ENCODE measurements at places on chromosomes 16 and 17.

DNA sequence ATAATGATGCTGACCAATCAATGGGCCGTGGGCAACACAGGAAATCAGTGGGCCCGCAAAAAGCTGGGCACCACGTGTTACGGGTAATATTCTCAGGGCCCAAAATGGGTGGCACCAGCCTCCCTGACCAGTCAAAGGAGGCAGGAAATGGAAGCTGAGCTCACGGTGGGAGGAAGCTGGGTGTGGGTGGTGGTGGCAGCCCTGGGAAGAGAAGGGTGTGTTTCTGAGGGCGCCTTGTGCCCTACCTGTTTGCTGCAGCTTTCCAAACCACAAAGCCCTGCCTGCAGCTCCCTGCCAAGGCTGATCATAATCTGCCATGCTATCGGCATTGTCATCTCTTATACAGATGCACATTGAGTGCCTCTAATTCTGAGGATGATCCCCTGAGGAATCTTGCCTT, 457.9 kb downstream of the SLC39A11 start:
- DNase-seq, result no peak

- DNase-seq, result no peak
Measured at GRCh38 chr17:17900615-17901520, 64.1 kb upstream of the SREBF1 start.

DNA sequence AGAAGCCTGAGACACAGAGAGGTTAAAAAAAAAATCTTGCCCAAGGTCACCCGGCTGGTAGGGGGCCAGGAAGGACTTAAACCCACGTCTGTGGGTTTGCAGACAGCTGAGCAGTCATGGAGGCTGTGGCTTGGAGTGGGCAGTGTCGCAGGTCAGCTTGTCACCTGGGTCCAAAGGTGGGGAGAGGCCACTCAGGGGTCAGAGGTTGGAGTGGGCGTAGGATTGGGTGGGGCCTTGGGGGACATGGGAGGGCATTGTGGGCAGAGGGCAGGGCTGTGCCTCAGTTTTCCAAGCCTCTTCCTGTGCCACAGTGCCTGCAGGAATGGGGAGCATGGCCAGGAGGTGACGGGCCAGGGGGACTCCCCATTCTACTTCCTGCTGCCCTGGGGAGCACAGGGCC, 2.0 kb upstream of the NDRG4 start:
- no peak for DNase-seq

DNA sequence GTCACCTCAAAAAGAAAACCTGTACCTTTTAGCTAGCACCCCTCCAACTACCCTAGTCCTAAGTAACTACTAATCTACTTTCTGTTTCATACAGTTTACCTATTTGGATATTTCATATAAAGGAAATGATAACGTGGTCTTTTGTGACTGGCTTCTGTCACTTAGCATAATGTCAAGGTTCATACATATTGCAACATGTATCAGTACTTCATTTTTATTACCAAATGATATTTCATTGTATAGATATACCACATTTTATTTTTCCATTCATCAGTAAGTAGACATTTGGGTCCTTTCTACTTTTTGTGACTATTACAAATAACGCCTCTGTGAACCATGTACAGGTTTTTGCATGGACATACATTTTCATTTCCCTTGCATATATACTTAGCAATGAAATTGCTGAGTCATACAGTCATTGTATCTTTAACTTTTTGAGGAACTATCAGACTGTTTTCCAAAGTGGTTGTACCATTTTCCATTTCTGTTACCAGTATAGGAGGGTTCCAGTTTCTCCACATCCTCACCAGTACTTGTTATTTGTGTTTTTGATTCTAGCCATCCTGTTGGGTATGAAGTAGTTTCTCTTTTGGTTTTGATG, 23.7 kb downstream of the MOSMO start:
- DNase-seq, result no peak

- DNase-seq, result no peak
Measured at GRCh38 chr17:8122924-8123694, 797 bp downstream of the HES7 start.

- no peak for DNase-seq
Measured at GRCh38 chr16:79101491-79101890, 499.0 kb downstream of the MAF start.

DNA sequence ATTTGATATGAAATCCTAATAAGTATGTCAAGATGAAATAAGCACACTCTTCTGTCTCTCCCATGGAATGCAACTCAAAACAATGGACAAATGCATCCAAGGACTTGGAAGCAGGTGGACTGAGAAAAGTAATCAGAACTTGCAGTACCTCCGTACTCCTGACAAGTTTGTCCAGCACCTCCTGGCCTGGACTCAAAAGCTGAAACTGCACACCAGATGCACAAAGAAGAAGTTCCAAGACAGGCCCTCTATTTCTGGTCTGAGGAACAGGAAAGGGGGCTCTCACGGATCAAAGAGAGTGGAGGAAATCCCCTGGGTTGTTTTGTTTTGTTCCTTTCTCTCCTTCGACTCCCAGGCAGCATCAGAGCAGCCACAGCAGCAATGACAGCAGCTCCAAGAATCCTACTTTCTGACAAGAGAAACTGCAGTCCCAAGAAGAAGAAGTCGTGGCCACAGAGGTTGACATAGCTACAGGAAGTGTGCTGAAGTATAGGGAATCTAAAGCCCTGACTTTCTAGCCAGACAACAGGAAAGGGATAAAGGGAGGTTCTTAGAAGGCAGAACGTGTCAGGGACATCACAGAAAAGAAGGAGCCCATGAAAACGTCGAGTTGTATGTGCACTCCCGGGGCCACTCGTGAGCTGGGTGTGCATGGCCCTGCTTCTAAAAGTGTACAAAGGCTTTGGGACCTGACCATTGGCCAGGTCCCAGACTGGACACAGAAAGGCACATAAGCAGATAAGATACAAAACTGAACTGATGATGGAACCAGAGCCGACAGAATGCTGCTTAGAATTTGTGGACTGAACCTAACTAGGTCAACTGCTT, 29.3 kb downstream of the AKAP10 start:
- DNase-seq, result no peak

DNA sequence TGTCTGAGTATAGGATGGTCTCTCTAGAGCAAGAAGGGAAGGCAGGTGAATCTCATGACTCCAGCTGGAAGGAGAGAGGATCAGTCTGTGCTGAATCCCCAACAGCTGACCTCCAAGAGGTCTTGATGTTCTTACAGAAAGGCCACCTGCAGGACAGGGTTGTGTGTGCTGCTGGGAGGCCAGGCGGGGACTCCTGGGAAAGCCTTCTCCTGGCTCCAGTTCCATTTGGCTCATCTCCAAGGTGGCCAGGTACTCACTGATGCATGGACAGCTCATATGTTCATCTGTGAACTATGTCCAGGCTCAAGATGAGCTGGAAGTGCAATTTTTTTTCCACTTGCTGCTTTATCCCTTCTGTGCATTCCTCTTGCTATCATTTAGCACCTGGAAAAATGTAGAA, 730.2 kb upstream of the RBFOX1 start:
- DNase-seq, result no peak

GRCh38 chr16:70646260-70647241, at the start of gene IL34:
Gene IL34, plus strand, starts transcription at chr16:70646559. Its CDS starts 389 bp downstream, at chr16:70646948.
- no peak for DNase-seq

GRCh38 chr17:59493867-59494266, 71.5 kb upstream of the DHX40 start:
- no peak for DNase-seq

DNA sequence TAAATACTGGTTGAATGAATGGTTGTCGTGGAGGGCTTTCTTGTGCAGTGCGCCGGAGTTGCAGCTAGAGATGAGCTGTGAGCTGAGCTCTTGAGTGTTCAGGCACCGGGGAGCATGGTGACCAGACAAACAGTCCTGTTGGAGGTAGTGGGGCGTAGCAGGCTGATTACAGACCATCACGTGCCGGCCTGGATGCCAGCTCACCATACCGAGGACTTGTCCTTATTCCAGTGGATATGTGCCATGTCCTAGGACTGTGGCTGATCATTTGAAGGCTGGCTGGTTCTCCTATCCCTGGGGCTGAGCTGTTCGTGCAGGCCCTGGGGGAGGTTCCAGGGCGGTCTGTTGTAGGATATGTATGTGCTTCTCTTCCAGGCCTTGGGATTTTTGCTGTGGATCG, 60.0 kb downstream of the ABCC1 start:
- no peak for DNase-seq

GRCh38 chr16:11405331-11406176, 60.3 kb downstream of the RMI2 start:
- DNase-seq, result peak; percentile 24

- DNase-seq, result no peak
Measured at GRCh38 chr16:69706256-69706974, 19.9 kb downstream of the NQO1 start.

GRCh38 chr17:40349895-40350688, 14.4 kb downstream of the GJD3 start:
- no peak for DNase-seq

- DNase-seq, result no peak
Measured at GRCh38 chr16:20865420-20866131, 34.6 kb downstream of the DCUN1D3 start.

DNA sequence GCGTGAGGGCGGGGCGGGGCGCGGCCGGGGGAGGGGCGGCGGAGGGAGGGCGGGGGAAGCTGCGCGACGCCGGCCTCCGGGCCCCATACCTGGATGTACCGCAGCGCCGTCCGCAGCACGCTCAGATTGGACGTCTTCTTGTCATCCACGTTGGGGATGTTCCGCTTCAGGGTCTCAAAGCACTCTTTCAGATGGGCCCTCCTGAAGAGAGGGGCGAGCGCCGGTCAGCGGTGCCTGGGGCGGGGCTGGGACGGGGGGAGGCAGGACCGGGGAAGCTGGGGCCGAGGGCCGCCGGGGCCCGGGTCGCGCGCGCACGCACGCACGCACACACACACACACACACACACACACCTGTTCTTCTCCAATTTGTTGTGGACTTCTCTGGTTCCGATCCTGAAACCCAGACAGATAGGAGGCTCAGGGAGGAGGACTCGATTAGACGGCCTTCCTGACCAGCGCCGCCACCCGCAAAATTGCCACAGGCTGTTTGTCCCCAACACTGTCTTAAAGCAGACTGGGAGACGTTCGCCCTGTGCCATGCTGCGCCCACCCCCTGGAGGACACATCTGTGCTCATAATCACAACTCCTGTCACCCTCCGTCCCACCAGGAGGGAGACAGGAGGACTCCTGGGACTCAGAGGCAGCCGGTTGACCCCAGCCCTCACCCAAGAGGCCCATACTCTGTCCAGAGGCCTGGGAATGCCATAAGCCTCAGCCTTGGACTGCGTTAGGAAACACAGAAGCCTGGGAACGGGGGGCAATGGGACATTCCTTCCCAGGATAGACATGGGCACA, 6.7 kb downstream of the MNT start:
- no peak for DNase-seq

GRCh38 chr17:6532441-6532885, 23.9 kb downstream of the PITPNM3 start:
- DNase-seq, result no peak

DNA sequence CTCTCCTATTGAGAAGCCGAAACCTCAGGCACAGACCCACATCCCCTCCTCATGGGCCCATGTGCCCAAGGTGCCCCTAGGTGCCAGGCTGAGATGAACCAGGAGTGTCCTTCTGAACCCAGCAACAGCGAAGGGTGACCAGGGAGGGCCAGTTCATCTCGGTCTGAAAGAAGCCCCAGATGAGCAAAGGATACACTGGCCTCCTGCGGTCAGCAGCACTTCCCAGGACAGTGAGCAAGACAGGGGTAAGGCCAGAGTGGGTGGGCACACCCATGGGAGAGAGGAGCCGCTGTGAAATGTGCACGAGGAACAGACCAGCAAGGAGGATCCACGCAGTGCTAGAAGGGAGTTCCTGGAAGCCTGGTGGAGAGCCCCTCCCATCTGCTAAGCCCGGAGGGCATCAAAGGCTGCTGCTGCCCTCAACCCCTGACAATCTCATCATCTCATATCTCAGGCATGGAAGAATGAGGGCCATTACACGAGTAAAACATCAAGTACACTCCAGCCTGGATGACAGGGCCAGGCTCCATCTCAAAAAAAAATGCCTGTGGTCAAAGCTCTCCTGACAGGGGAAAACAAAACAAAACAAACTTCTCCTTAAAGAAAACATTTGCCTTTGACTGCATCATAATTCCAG, 3.3 kb upstream of the HBZ start:
- no peak for DNase-seq

DNA sequence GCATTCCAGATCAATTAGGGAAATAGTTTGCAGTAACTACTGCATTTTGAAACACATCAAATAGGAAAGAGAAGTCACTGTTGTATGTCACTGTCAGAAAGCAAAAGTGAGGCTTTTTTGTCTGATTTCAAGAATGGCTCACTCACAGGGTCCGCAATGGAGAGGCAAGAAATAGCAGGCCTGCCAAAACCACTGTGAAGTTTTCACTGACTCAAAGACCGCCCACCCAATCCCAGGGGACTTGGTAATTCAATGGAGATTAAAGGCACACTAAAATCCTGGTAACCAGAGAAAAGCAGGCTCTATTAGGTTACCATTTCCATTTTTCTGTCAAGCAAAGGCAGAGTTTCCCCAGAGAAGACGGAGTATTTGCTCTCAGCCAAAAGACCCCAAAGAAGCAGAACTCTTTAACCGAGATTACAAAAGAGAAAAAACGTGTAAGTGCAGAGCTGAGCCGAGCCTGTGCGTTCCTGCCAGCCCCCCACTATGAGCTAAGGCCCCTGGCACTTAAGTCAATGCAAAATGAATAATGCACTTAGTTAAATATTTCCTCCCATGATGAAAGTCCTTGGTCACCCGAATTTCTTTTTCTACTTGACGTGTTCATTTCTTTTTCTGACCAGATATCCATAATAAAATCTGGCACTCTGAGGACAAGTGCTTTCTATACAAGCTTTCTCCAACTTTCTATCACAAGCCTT, 57.0 kb downstream of the FOXL1 start:
- DNase-seq, result no peak

GRCh38 chr16:81415751-81416150, 28.9 kb upstream of the CMIP start:
- DNase-seq, result no peak

DNA sequence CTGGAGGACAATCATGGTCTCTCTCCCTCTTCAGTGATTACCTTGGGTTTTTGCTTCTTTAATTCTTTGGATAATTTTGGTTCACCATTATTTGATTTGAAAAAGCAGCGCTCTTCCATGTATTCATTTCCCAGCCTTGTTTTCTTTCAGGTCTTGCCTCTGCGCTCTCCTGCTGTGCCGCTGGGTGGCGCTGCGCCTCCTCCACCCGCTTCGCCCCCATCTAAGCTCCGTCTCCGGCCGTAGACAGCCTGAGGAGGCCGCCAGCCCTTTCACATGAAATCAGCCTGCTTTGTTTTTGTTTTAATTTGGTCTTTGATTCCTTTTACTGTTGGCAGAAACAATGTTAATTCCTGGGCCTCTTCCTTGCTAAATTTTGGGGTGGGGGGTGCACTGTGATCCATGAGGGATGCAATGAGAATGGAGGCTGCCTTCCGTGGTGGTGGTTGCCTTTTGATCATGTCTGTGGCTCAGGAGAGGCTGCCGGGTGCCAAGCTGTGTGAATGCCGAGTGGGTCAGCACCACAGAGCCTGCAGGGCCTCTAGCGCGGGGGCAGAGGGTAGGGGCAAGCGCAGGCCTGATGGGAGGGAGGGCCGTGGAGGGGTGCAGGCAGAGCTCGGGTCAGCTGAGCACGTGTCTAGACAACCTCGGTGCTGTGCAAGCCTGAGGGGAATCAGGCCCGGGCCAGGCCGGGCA, 64.1 kb downstream of the PLD6 start:
- DNase-seq, result no peak

- peak; percentile 36 for DNase-seq
Measured at GRCh38 chr16:87723226-87723623, 42.6 kb downstream of the KLHDC4 start.

- DNase-seq, result peak; percentile 29
Measured at GRCh38 chr16:29665294-29666077, 2.4 kb downstream of the SPN start.
